ENCODE measurements at places on chromosomes 2 and 18.

- DNase-seq, result no peak
These were observed 90.1 kb upstream of the LRP1B start for GRCh38 chr2:142220901-142221300.

- no peak for DNase-seq
These were observed 88.1 kb upstream of the ASAP2 start for GRCh38 chr2:9118383-9118960.

DNA sequence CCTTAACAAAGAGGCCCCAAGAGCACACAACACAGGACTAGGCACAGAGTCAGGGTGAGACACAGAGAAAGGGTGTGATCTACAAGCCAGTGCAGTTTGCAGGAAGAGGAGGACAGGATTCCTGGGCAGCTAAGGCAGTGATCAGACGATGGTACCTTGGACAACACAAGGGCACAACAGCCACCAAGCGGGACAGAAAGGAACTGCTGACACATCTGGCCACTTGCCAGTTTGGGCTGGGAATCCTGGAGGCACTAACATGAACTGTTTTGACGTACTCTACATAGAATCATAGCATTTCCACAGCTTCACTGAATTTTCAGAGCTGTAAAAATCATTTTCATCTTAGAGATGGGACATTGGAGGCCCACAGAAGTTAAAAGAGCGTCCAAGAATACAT lies 221.5 kb upstream of the SLC35G4 start:
- DNase-seq, result no peak

- DNase-seq, result no peak
These were observed 17.6 kb downstream of the IFT172 start for GRCh38 chr2:27471961-27472360.

DNA sequence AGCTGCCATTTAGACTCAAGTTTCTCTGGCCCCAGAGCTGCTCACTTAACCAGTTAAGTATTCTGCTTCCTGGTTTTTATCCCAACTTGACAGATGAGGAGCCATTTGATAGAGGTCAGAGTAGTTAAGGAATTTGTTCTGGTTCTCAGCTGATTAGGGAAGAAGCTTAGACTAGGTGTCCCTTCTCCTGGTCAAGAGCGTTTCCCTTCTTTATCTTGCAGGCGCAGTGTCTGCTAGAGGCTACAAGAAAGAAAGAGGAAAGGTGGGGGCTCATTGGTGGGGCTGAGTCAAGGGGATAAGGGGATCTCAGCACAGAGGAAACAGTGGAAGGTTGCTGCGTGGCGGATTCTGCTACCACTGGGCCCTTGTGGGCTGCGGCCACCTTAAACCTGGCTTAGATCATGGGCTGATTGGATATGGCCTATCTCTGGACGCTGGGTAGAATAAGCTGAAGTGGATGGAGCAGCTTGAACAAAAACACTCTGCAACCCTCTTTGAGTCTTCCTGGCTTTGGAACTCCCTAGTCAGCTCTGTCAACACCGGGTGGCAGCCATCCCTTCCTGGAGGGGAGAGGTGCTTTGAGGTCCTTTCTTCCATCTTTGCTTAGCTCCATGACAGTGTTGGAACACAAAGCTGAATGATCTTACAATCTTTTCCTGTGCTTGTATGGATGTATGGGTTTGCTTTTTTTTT lies 70.8 kb downstream of the QPCT start:
- DNase-seq, result no peak

DNA sequence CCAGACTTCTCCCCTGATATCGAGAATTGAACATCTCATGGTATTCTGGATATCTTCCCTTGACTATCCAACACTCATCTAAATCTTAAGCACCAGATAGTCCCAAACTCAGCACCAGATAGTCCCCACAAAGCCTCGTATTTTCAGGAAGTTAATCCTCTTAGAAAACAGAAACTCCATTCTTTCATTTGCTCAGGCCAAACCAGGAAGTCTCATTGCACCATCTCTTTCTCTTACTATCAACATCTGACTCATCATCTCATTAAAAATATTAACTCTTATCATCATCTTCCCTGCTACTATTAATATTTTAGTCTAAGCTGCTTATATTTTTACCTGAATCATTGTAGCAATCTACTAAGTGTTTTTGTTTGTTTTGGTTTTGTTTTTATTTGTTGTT lies 286.4 kb downstream of the GALNT13 start:
- DNase-seq, result no peak
